ENCODE measurements at places on chromosomes 12 and 14.

DNA sequence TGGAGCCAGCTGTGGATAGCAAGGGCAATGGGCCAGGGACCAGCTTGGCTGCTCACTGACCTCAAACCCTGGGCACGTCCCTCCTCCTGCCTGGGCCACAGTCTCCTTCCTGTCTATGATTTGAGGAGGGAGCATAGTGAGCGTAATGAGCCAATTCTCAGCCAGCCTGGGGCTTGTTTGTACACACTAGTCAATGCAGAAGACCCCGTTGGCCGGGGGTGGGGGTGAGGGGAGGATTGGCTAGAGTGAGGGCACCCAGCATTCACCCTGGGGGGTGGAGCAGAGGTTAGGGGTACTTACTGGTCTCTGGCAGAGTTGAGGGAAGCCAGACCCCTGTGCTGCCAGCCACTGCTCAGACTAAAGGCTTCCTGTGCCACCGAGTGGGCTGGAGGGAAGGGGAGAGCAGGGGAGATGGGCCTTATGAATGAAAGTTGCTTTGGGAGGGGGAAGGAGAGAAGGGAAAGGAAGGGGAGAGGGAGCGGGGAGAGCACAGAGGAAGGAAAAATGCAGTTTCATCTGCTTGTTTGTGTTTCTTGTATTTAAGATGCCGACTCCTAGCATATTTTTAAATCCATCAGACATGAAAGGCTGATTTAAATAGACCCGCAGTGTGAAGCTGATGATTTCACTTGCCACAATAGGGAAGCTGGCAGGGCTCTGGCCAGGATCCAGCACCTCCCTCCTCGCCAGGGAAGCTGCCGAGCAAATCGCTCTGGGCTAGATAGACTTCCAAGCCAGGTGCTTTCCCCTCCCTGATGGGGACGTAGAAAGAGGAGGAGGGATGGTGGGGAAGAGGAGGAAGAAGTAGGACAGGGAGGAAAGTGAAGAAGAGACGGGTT, 114.0 kb downstream of the PRMT8 start:
- DNase-seq, result no peak

- no peak for DNase-seq
Observed at GRCh38 chr12:26293612-26294011, 98.2 kb downstream of the SSPN start.

DNA sequence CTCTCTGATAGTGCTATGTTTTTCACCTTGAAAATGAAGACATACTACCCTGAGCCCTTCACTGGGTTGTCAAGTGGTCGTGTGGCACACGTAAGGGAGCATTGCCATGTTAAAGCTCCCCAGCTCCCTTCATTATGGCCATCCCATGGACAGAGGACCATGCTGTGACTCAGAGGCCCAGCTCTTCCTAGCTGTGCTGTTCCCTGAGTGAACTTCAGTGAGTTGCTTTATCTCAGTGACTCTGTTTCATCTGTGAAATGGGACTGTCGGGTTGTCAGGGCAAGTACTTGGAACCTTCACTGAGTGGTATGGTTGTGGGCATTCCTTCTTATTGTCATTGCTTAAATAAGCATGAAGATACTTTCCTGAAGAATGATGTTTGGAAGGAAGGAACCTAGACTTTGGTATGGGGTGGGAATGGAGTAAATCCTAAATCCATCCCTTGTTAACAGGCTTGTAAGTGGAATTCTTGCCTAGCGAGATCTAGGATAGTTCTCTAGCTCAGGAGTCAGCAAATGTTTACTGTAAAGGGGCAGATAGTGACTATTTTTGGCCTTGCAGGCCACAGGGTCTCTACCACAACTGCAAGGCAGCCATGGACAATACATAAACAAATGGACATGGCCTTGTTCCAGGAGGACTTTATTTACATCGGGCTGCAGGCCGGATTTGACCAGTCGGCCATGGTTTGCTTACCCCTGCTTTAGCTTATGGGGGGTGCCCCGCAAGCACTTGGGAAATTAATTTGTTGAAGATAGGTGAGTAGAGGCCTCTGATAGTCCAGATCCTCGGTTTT, 283.5 kb downstream of the ZFP36L1 start:
- DNase-seq, result no peak

- no peak for DNase-seq
Observed at GRCh38 chr12:68163560-68164081, 4.1 kb upstream of the IFNG start.

DNA sequence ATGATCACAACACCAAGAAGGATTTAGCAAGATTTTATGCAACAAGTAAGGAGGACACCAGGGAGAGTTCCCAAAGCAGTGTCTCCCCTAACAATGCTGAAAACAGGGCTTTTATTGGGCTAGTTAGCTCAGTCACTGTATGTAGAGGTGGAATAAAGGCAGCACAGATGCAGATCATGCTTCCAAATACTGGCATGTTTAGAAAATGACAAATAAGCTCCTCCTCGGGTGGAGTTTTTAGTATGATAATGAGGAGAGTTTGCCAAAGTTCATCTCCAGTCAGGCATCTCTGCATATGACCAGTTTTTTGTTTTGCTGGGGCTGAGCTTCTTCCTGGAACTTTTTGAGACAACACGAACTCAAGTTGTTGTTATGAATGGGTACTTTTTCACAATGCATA, 4.4 kb upstream of the AVPR1A start:
- DNase-seq, result no peak

- no peak for DNase-seq
Observed at GRCh38 chr12:54948171-54948570, 36.4 kb downstream of the TESPA1 start.

GRCh38 chr14:41608681-41609390, 2.2 kb downstream of the LRFN5 start:
- no peak for DNase-seq

GRCh38 chr12:105921872-105922669, 216.7 kb downstream of the NUAK1 start:
- DNase-seq, result no peak

GRCh38 chr12:5176036-5176435, 132.4 kb downstream of the KCNA5 start:
- DNase-seq, result no peak

DNA sequence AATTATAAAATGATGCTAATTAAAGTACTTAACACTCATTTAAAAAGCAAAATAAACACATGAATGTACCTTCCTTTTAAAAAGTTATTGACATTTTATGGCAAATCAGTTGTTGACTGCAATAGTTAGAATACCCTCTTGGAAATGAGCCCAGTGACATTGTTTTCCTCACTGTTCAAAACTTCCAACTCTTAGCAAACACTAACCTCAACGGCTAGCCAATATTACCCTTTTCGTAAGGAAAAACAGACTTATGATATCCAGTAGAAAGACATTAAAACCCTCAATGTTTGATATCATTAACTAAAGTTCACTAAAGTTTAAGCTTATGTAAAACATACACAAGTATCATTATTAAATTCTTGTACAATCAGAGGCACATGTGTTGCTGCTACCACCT, 83.6 kb downstream of the EPS8 start:
- DNase-seq, result no peak

DNA sequence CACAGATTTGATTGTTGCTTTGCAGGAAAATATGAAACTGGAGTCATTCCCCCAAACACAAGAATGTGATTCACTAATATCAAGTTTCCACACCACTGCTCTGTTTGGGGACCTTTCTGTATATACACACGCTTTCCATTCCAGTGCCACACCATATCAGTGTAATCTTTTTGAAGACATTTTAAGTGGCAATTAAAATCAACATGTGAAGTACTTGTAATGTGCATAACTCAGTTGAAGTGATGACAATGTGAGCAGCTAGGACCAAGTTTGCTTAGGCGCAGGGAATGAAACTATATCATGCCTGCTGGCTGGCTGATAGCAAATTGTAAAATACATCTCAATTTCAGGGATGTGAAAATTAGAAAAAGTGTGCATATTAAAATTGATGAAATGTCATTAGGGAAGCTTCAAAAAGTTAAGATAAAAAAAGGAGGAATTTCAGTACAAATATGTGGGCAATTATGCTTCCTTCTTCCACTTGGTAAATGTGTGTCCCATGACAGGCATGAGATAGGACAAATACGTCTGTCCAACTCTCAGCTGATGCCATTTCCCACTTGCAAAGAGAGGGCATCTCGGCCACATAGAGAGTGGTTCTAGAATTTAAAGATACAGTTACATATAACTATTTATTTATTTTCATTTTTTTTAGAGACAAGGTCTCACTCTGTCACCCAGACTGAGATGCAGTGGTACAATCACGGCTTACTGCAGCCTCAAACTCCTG, 43.7 kb downstream of the HSPB8 start:
- DNase-seq, result no peak

GRCh38 chr12:42296503-42297109, 29.3 kb downstream of the ZCRB1 start:
- no peak for DNase-seq

DNA sequence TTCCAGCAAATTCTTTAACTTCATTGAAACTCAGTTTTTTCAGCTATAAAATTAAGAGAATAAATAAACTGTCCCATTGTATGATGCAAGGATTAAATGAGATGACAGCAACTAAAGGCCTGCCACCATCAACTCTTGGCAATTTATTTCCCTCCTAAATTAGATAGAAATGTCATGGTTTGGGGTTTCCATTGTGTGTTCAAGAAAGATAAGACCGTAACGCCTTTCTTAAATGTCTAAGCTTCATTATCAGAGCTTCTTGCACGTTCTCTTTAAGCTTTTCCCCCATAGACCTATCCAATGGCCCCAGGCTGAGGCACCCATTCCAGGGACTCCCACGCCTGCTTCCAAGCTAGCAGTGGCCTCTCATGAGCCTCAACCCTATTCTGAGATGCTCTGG, 281.9 kb downstream of the CACNA1C start:
- no peak for DNase-seq

DNA sequence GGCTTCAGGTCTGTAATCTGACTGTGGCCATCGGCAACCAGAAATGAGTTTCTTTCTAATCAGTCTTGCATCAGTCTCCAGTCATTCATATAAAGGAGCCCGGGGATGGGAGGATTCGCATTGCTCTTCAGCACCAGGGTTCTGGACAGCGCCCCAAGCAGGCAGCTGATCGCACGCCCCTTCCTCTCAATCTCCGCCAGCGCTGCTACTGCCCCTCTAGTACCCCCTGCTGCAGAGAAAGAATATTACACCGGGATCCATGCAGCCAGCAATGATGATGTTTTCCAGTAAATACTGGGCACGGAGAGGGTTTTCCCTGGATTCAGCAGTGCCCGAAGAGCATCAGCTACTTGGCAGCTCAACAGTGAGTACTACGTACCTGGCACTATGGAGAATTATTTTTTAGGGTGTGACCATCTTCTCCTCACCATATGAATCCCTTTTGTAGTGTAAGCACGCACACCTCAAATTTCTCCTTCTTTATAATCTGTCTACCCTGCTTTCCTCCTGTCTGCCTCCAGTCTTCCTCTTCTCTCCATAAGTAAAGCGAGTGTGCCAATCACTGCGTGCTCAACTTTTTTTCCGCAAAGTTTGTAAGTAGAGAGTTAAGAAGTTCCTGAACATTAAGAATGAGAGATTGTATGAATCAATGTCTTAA, at the start of gene TPH2:
TPH2 (plus strand) TSS at position 118 of the 658 bp plus-strand sequence; CDS start at position 260, 142 bp downstream.
- DNase-seq, result peak; percentile 43

DNA sequence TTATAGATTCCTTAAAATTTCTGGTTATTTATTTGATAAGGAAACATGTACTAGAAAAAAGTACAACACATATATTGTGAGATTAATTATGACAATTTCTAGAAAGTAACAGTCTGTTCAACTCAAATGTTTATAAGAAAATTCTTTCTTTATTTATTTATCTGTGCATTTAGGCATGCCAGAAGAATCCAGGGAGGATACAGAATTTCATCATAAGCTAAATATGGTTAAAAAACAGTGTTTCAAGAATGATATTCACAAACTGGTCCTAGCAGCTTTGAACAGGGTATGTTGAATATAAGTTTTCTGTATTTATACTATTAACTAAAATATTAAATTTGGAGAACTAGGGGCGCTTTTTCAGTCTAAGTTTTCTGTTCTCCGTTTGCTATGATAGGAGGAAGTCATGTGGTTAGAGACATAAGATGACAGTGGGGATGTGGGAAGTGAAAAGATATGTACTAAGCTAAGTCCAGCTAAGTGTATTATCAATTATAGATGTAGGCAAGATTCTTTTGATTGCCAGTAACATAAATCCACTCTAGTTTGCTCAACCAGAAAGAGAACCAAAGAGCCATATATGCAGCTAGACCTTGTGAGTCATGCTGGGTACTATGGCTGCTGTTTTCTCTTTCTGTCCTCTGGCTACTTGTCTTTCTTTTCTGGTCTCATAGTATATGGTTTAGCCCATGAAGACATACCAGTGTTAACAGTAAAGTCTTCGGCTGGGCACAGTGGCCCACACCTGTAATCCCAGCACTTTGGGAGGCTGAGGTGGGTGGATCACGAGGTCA, 39.0 kb downstream of the LRRK2 start:
- DNase-seq, result no peak

DNA sequence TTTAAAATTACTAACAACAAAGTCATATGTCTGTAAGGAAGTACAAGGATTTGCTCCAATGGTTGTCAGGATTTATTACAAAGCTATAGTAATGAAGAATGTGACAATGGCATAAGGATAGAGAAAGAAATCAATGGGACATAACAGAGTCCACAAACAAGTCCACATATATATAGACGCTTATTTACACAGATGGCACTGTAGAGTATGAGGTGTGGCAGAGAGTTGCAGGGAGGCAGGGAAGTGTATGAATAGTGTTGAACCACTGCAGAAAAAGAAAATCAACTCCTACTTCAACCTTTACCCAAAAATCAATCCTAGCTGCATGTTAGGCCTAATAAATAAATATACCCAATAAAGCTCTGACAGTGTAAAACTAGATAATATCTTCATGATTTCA, 21.3 kb downstream of the SOS2 start:
- no peak for DNase-seq

DNA sequence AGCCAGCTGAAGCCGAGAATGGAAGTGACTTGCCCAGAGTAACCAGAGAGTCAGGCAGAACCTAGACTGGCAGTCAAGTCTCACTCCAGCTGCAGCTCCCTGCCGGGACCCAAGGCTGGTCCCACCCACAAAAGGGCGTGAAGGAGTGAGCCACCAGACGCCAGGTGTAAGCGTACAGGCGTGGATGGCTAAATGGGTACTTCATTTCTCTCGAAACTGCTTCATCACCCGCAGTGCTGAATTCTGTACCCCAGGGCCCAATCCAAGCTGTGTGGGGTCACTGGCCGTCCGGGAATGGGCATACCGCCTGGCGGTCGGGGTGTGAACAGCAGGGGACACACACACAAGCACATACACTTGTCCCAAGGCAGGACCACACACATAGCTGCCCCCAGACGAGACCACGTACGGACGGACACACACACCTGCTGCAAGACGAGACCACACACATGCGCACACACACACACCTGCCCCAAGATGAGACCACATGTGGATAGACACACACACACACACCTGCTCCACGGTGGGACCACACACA, 34.8 kb downstream of the DEGS2 start:
- no peak for DNase-seq
